ENCODE measurements at places on chromosomes 11 and 22.

DNA sequence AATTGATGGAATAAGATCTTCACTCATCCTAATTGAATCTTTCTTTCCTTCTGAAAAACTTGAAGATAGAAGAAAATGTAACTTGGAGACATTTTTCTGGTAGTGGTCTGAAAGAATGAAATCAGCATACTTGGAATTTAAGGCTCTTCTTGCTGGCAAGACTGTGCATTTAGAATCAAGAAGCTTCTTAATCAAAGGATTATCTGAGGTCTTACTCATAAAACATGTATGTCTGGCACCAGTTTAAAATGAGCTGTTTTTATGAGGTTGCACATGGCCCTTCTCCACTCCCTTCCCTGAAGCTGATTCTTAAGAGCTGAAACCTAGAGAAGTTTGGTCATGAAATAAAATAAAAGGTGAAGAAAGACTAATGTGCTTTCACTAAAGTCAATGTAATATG, 77.3 kb downstream of the ARHGEF12 start:
- DNase-seq, result no peak

DNA sequence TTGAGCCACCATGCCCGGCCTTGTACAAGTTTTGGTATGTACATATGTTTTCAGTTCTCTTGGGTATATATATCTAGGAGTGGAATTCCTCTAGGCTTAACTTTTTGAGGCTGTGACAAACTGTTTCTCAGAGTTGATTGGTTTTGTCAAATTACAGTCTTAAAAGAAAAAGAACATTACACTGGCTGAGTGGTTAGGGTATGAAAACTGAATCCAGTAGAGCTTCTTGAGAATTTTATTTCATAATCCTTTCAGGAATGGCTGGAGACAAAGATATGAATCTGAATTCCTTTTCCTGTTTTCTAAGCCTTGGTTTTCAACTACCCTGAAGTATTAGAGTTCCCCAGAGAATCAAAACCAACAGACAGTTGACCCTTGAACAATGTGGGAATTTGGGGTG, 6.5 kb downstream of the METTL15 start:
- DNase-seq, result no peak

DNA sequence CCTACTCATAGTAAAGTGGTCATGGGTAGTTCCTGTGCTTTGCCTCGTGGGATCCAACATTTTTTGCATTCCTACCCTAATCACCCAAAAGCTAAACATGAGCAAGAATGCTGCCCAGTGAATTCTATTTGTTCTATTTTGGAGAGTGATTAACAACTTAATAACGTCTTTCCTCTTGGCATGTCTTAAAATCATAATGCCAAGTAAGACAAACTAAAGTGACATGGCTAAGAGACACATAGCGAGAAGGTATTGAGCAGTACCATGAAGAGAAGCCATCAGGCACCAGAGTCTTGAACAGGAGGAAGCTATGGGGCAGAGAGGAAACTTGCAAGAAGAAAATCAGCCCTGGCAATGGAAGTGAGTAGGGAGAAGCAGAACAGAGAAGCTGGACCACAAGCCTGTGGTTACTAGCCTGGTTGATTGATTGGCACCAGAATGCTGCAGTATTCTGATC, 32.0 kb downstream of the EXPH5 start:
- DNase-seq, result peak; percentile 71

GRCh38 chr11:106879029-106879428, 139.2 kb downstream of the GUCY1A2 start:
- DNase-seq, result no peak

DNA sequence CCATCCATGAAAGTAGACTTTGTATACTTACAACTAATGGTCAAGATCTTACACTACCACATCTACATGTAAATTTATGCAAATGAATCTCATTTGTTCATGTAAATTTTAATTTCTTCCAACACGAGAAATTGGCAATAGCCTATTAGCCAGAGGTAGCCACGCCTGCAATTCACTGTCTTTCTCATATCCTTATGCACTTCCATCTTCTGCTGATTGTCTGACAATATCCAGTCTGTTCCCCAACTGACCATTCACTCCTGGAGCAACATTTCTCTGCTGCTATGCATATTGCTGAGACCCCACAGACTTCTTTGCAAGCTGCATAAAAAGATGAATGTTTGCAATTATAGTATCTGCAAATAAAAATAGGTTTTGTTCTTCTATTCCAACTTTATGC, 2.5 kb downstream of the NNMT start:
- no peak for DNase-seq

GRCh38 chr11:95086836-95087570, 2.6 kb upstream of the ENDOD1 start:
- DNase-seq, result no peak

GRCh38 chr11:123228496-123229163, 33.6 kb upstream of the CLMP start:
- DNase-seq, result no peak

- DNase-seq, result peak; percentile 66
These were observed 35.1 kb downstream of the MMP7 start for GRCh38 chr11:102495161-102496042.

- DNase-seq, result peak; percentile 78
These were observed 6.4 kb downstream of the BAIAP2L2 start for GRCh38 chr22:38104084-38104483.

DNA sequence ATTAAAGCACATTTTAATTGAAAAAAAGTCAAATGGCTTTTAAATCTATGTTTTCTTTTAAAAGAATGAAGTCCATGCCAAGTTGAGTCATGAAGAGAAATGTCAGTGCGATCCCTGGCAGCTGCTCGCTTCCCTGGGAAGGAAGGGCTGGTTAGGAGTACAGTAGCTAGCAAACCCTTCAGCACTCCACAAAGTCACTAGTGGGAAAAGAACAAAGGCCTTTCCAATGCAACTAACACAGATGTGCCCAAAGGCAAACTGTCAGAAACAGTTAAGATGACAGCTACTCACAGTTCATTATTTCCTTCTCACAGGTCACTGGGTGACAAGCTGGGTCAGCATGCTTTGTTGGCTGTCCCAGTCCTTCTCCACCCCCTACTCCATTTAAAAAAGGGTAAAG, 308.7 kb downstream of the DCDC1 start:
- DNase-seq, result peak; percentile 53

- DNase-seq, result peak; percentile 92
These were observed 1.1 kb downstream of the CDC42EP1 start for GRCh38 chr22:37561212-37562048.

Data from islet precursor cell (in vitro differentiated cells).